ENCODE measurements at places on chromosomes 1 and 21. TPM values are rescaled to one million over a fixed set of nuclear protein-coding genes. Genes with fewer than 3 reads are reported as not detected.

Gene NCF2
- total RNA-seq = 6.7 TPM

Gene WDR47
- 14.1 TPM for total RNA-seq

GRCh38 chr1:212261361-212261929 lies 23.8 kb upstream of the PPP2R5A start:
- H3K27ac ChIP-seq = no peak overlapping the region
- H3K4me1 ChIP-seq = peaks cover 23% of the 10 kb centered on the region
- H3K27me3 ChIP-seq = no peaks in the 10 kb centered on the region
- no peak for DNase-seq

DNA sequence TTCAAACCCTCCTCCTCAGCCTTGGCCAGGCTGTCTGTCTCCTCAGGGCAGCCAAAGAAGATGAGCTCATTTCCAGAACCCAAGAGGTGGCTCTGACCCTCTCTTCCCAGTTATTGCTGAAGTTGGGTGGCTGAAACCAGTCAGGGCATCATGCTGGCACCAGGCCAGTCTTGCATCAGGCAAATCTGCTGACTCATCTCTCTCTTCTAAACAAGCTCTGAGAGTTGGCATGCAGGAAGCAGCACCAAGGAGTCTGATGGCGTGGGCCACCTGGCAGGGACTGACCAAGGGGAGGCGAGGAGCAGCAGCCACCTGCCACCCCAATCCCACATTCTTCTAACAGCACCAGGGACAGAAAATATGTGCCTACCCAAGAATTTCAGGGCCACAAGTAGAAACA lies 104.8 kb upstream of the ATP1A1 start:
- H3K4me1 ChIP-seq = peaks cover 6% of the 10 kb centered on the region
- DNase-seq = no peak
- H3K4me3 ChIP-seq = no peak overlapping the region
- no peaks in the 10 kb centered on the region for H3K36me3 ChIP-seq
- no peak overlapping the region for H3K27ac ChIP-seq

DNA sequence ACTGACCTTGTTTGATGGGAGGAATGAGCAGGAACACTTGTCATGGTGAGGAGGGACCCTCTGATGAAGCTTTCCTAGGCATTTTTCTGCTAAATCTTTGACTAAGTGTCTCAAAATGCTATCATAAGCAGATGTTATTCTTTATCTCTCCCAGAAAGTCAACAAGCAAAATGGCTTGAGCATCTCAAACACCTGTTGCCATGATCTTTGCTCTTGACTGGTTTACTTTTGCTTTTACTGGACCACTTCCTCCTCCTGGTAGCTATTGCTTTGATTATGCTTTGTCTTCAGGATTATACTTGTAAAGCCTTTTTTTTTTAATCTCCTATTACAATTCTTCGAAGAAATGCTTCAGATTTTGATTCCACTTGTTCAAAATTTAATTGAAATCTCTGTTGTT lies 157.4 kb downstream of the GPR52 start:
- no peak for DNase-seq
- H3K27ac ChIP-seq = no peak overlapping the region
- no peaks in the 10 kb centered on the region for H3K4me1 ChIP-seq
- no peaks in the 10 kb centered on the region for H3K27me3 ChIP-seq
- no peak overlapping the region for H3K4me3 ChIP-seq

DNA sequence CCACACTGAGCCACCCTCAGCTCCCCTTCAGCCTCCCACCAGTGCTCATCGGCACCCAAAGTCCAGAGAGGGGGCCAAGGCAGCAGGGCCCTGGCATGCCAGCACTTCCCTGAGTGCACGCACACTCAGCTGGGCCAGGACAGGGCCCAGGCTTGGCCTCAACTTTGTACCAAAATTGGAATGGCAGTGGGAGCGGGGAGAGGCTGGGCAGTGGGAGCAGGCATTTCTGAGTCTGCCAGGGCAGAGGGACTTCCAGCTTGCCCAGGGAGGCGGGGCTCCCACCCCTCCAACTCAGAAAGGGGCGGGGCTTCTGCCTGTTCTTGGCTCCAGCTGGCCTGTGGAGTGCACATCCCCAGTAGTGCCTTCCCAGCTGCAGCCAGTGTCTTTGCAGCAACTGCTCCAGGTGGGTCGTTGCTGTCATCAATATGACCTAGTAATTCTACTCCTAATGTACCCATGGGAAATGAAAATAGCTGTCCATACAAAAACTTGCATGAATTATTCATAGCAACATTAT lies 10.3 kb upstream of the SNX7 start:
- no peaks in the 10 kb centered on the region for H3K36me3 ChIP-seq
- no peak overlapping the region for H3K4me3 ChIP-seq
- no peaks in the 10 kb centered on the region for H3K27me3 ChIP-seq
- DNase-seq = no peak
- H3K27ac ChIP-seq = no peak overlapping the region

DNA sequence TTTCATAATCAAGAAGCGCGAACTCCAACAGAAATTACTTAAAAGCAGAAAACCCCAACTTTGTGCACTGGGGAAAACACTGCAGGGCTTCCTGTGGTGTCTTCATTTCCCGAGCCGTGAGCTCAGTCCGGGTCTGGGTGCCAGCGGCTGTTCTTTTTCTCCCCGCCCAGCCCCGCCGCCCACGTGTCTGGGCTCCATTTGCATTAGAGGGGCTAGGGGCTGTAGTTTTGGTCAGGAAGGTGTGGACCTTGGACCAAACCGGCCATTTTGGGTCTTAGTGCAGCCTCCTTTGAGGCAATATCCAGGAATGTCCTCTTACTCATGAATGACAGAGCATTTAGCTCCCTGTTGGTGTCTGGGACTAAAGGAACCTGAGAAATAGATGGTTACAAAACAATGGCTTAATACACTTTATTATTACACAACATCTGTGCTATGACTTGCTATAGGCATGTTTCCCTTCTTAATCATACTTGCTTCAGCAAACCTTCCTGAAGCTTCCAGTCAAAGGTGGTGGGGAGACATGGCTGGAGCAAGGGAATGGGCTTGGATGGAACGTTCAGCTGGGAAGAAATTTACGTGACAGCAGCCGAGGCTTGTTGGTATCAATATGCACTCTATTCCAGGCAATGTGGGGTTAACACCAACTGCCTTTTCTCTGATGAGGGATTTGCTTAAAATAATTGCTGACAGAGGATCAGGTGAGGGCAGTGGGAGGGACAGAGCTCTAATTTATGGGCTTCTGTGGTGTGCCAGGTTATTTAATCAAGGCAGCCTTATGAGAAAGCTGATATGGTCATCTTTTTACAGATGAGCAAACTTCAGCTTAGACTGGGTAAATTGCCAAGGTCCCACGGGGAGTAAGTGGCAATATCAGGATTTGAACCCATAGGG lies 1.1 kb downstream of the AGTRAP start:
- H3K27ac ChIP-seq = peak overlapping the region; percentile 81
- H3K36me3 ChIP-seq = no peaks in the 10 kb centered on the region
- H3K4me3 ChIP-seq = peak overlapping the region; percentile 84
- H3K27me3 ChIP-seq = no peaks in the 10 kb centered on the region
- DNase-seq = peak; percentile 50

DNA sequence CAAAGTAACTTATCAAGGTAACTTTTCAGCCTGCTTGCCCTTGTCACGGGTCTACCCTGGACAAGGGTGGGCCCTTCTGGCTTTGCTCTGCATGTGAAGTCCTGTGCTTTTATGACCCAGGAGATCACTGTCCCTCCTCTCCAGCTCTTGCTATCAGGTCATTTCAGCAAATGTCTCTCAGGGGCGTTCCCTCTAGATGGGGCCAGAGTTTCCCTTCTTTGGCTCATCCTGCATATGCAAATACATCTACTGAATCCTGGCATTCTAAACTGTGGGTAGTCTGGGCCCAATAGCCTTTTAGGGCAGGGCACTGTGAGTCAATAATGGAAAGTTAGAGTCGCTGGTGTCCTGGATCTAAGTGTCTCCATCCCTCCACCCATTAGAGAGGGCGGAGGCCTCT lies 366.9 kb upstream of the USP24 start:
- no peak overlapping the region for H3K27ac ChIP-seq
- H3K27me3 ChIP-seq = no peaks in the 10 kb centered on the region
- no peak for DNase-seq
- no peaks in the 10 kb centered on the region for H3K36me3 ChIP-seq
- H3K4me3 ChIP-seq = no peak overlapping the region

- peaks cover 11% of the 10 kb centered on the region for H3K4me1 ChIP-seq
- H3K27me3 ChIP-seq = no peaks in the 10 kb centered on the region
- no peak for DNase-seq
- peaks cover 5% of the 10 kb centered on the region for H3K36me3 ChIP-seq
Measured at GRCh38 chr1:44985747-44986359, 542 bp downstream of the EIF2B3 start.
